ENCODE measurements at places on chromosomes 1 and 21. TPM values are rescaled to one million over a fixed set of nuclear protein-coding genes. Genes with fewer than 3 reads are reported as not detected.

Gene UAP1
- 141 TPM for total RNA-seq

Gene GPR3
- total RNA-seq = 0.73 TPM

Gene CD2
- total RNA-seq = not detected

Gene ZMYND12
- total RNA-seq = 0.39 TPM

Gene KCNK1
- total RNA-seq = 1.5 TPM

Gene GBP4
- total RNA-seq = 0.37 TPM

Gene OPTC
- not detected for total RNA-seq

Gene CTSS
- 5.5 TPM for total RNA-seq

Gene SPRR2E
- total RNA-seq = not detected

Gene PROX1
- total RNA-seq = 0.37 TPM

Gene NMNAT2
- 4.4 TPM for total RNA-seq

Gene FAM72A
- total RNA-seq = 2.2 TPM

Gene GSTM1
- total RNA-seq = 13.7 TPM

Gene DISP1
- total RNA-seq = 7.0 TPM

Gene MYBPHL
- not detected for total RNA-seq

Gene GBP7
- total RNA-seq = not detected

Gene SAMSN1
- total RNA-seq = not detected

Gene UBE2U
- total RNA-seq = not detected

Gene NFASC
- 12.1 TPM for total RNA-seq

Gene MATN1
- not detected for total RNA-seq

Gene DNAJC6
- total RNA-seq = 1.6 TPM

Gene GPR37L1
- total RNA-seq = not detected

Gene ACTL8
- 0.37 TPM for total RNA-seq

Gene TSSK3
- 1.1 TPM for total RNA-seq

Gene UBAP2L
- 94.1 TPM for total RNA-seq

Gene ATP6V0B
- 70.5 TPM for total RNA-seq

Gene S100A9
- total RNA-seq = not detected

Gene GSTM3
- total RNA-seq = 37.5 TPM

Gene PGLYRP4
- not detected for total RNA-seq

Gene IL6R
- 13.6 TPM for total RNA-seq

Gene TTLL10
- not detected for total RNA-seq

Gene RNF207
- 2.6 TPM for total RNA-seq

Gene VCAM1
- total RNA-seq = 0.37 TPM

All from subcutaneous preadipocyte (primary cell).